ENCODE measurements at places on chromosomes 1 and 21. TPM values are rescaled to one million over a fixed set of nuclear protein-coding genes. Genes with fewer than 3 reads are reported as not detected.
A peak's percentile ranks its signal among the peaks of the same experiment; 100 is the strongest.

CDC14A gene
- total RNA-seq = 2.6 TPM

DNA sequence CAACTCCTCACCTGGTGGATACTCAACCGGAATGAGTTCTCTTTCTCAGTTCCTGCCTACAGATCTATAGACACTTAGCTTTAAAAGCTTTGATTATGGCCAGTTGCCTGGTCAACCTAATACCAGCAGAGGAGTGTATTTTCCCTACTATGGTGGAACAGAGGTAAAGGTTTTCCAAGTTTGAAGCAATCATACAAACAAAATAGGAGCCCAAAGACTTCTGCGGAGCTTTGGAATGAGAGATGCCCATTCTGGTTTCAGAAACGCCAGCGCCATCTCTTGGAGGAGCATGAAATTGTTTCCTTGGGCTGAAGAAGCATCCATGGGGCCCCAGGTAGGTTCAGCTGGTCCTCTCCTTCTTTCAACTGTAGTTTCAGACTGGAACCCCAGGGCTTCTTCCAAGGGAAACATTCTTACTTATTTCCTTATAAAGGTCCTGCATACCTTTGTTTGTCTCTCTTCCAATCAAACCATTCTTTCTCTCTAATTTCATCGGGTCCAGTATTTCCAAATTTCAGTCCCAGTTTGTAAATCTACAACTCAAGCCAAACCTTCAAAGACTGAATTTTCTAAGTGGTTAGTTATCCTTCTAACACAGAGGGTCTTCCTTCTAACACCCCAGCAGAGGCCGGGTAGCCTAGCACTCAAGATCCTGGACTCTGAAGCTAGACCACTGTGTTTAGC is 95.9 kb downstream of the KCNJ15 start:
- DNase-seq = peak; percentile 86

GRCh38 chr1:234507626-234508387 is 28.8 kb upstream of the TARBP1 start:
- no peak for DNase-seq

DNA sequence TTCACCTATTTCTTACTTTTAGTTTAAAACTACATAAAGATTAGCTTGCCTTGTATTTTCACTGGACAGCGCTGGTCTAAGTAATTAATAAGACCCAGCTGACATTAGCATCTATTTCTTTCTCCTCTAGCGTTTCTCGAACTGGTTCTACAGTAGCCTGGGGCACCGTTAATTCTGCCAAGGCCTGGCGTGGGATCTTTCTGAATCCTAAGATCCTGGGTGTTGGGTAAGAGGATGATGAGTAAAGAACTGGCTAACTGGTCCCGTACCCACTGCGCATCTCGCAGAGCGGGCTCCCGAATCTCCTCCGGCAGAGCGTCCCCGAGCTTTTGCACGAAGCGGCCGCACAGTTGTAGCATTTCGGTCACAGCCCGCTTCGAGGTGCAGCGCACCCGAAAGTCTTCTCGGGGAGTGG is 309 bp downstream of the NSL1 start:
- peak; percentile 94 for DNase-seq

PPM1J gene
- 0.88 TPM for total RNA-seq
